ENCODE measurements at places on chromosomes 16 and 17.

- peak; percentile 70 for DNase-seq
Observed at GRCh38 chr17:80991645-80992076, at the start of gene CHMP6. Gene CHMP6, plus strand, starts transcription at chr17:80991841. Its CDS starts 78 bp downstream, at chr17:80991919.

- DNase-seq: no peak
Observed at GRCh38 chr17:40986920-40987319, 2.8 kb upstream of the KRT40 start.

- no peak for DNase-seq
Observed at GRCh38 chr16:66289051-66289680, 77.3 kb upstream of the CDH5 start.

GRCh38 chr17:39750131-39751015 lies 12.6 kb downstream of the GRB7 start:
- no peak for DNase-seq

GRCh38 chr17:78126895-78127238 lies 1.7 kb downstream of the TMC6 start:
- DNase-seq: no peak

GRCh38 chr16:12575288-12575687 lies 228.4 kb downstream of the CPPED1 start:
- DNase-seq: no peak

- DNase-seq: peak; percentile 4
Observed at GRCh38 chr16:47461598-47462266, 601 bp downstream of the PHKB start.

DNA sequence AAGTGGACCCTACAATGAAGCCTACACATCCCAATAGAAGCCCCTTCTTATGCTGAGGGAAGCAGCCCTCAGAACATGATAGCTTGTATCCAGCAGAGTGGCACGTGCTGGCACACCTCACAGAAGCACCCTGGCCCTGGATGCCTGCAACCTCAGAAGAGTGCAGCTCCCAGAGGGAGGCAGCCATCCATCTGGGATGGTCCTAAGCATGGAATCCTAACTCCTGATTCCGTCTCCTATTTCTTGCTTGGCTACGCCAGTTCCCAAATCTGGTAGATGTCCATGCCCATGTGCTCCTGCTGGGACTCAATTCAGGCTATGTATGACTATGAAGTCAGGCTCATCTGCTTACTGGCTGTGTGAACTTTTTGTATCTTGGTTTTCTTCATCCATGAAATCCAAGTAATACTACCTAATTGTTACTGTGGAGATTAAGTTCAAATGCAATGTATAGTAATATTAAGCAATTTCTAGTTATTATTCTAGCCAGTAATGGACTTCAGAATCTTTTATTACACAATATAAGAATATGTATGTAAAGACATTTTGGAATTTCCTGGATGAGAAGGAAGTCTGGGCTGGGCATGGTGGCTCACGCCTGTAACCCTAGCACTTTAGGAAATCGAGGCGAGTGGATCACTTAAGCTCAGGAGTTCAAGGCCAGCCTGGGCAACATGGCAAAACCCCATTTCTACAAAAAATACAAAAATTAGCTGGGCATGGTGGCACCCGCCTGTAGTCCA lies 32.4 kb downstream of the SIAH1 start:
- DNase-seq: no peak

- DNase-seq: no peak
Observed at GRCh38 chr16:74844041-74844980, 69.7 kb upstream of the FA2H start.

DNA sequence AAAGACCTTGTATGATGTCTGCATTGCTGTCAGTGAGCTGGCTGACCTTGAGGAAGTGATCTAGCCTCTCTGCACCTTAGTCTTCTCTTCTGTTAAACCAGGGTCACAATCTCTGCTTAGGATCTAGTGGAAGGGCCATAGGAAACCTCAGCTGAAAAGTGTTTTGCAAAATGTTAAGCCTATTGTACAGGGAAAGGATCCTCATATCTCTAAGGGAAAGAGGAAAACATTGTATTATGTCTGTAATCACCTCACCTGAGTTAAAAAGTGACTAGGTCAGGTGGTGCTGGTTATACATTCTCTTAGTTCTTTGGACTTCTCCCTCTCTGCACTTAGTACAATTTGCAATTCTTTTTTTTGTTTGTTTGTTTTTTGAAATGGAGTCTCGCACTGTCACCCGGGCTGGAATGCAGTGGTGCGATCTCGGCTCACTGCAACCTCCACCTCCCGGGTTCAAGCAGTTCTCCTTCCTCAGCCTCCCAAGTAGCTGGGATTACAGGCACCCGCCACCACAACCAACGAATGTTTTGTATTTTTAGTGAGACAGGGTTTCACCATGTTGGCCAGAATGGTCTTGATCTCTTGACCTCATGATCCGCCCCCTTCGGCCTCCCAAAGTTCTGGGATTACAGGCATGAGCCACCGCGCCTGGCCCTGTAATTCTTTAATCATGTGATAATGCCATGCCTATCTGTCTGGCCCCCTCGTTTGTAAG lies 2.0 kb upstream of the SEPHS2 start:
- no peak for DNase-seq

- DNase-seq: no peak
Observed at GRCh38 chr16:56478281-56479049, 27.1 kb downstream of the OGFOD1 start.

DNA sequence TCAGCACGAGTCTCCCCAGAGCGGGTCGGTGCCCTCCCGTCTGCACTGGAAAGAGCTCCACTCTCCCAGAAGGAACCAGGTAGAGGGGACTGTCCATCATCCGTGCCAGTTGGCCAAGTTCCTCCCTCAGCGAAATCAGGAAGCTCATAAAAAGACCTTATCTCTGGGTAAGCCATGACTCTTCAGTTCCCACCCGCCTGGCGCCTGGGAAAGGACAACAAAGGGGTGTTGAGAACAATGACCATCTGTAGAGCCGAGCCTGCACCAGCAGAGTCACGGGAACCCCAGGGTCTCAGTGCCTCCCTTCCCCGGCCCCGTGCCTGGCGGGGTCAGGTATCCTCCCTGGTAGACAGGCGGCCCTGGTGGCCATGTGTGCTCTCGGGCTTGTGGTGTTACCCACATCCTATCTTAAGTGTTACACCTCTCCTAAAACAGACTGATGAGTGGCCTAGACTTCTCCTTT lies 190.7 kb downstream of the AXIN2 start:
- DNase-seq: no peak

DNA sequence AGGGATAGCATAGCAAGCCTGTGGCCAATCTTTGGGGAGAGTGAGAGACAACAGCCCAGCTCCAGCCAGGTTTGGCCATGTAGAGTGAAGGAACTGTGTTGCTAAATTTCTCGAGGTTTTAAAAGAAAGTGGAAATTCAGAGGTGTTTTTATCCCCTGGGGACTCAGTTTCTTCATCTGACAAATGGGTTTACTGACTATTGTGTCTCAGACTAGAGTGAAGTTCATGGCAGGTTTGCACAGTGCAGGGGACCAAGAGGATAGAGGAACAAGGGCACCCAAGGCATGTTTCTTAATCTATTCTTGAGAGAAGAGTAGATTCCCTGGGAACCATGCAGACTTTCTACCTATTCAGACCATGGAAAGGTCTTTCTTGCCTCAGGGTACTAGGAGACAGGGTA lies 555.8 kb upstream of the C16orf82 start:
- no peak for DNase-seq

- DNase-seq: no peak
Observed at GRCh38 chr17:74843352-74843627, 16.4 kb downstream of the GRIN2C start.

DNA sequence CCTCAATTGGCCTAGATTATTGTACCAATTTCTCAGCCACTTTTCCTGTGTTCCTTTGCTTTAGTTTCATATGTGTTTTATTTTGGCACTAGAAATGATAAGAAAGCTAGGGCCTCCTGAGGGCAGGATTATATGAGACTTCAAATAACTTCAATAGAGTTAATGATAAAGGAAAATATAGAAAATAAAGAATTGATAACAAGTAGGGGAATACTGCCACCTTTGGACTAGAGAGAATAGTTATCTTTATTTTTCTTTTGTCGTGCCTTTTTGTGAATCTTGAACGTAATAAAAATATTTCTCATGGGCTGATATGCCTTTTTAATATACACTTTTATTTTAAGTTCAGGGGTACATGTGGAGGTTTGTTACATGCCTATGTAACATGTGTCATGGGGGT lies 29.3 kb upstream of the RBL2 start:
- no peak for DNase-seq

DNA sequence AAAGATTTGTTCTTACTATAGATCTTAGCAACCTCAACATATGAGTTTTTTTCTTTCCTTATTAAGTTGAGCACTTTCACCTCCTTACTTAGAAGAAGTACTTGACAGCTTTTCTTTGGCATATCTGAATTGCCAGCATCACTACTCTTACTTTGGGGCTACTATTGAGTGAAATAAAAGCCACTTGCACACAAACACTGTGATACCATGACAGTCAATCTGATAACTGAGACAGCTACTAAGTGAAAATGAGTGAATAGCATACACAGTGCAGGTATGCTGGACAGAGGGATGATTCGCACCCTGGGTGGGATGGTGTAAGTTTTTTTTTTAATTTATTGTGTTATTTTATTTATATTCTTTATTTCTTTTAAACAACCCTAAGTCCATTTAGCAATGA lies 13.5 kb upstream of the TENT4B start:
- no peak for DNase-seq

DNA sequence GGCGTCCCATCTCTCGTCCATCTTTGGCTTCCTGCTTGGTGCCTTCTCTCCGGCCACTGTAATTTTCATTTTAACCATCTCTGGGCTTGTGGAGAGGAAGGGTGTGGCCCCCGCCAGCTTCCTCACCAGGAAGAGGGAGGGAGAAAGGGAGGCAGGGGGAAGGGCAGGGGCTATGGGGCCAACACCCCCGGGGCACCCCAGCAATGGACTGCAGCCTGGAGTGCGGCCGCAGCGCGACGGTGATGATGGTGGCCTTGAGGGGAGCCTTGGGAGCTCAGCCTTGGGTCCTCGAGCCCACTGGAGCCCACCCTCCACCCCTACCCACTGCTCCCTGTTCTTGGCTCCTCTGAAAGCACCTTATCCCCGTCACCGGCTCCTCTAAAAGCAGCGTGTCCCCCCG lies 9.5 kb downstream of the METRNL start:
- no peak for DNase-seq

DNA sequence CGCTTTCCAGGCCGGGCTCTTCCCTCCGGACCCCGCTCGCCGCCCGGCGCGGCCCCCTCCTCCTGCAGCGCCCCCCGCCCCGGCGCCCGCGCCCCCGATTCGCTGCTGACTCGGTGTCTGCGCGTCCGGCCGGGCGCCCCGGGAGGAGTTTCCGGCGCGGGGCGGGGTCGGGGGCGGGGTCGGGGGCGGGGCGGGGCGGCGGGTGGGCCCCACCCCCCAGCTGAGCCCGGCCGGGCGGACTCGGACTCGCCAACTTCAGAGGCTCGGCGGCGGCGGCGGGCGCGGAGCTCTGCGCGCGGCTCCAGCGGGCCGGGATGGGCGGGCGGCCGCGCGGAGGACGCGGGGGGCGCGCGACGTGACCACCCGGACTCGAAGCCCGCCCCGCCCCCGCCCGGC lies at the start of gene METRNL:
METRNL (plus strand) TSS at position 258 of the 396 bp plus-strand sequence. CDS start 207 bp downstream, outside the sequence.
- peak; percentile 72 for DNase-seq

GRCh38 chr16:55698946-55699345 lies 43.2 kb downstream of the SLC6A2 start:
- DNase-seq: no peak

- DNase-seq: no peak
Observed at GRCh38 chr17:65679165-65679845, 117.9 kb upstream of the AXIN2 start.

GRCh38 chr17:79141578-79142355 lies 67.1 kb downstream of the ENGASE start:
- no peak for DNase-seq

- no peak for DNase-seq
Observed at GRCh38 chr17:21272881-21273792, 11.4 kb upstream of the MAP2K3 start.

DNA sequence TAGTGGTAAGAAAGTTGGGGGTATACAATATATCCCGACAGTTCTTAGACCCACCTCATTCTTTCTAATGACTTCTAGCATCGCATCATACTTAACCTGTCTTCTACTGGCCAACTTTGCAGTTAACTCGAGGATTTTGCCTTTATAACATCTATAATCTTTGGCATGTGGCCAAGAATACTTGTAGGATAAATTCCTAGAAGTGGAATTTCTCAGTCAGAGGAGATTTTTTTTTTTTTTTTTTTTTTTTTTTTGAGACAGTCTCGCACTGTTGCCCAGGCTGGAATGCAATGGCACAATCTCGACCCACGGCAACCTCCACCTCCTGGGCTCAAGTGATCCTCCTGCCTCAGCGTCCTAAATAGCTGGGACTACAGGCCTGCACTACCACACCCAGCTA lies 253.5 kb downstream of the MRTFB start:
- no peak for DNase-seq

- no peak for DNase-seq
Observed at GRCh38 chr17:49670641-49671040, 7.3 kb downstream of the SPOP start.

DNA sequence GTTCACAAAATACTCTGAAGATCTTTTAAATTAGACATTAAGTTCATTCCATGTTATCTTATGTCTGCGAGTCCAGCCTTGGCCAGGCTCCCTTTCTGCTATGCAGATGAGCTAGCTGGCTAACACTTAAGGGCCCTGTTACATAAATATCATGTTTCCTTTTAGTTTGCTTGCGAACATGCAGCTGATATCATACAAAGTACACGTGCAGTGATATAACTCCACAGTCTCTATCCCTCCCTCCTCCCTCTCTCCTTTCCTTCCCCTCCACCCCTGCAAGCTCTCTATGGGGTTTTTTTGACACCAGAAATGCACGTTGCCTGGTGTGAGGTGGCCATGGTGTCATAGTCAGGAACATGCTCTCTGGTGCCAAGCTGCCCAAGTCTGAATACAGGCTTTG lies 46.1 kb downstream of the ARHGAP17 start:
- DNase-seq: no peak

DNA sequence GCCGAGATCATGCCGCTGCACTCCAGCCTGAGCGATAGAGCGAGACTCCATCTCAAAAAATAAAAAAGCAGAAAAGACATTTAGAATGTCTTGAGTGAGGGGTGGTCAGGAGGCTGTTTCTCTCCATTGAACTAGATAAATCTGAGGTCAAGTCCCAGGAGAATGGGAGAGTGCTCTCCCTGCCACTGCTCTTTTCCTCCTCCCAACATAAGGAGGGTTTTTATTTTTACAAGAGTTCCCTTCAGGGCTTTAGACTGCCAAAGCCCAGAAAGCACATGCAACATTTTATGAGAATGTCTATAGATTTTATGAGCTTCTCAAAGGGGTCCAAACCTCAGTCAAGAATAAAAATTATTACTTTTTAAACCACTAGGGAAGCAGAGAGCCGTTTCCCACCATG lies 1.6 kb downstream of the RND2 start:
- DNase-seq: no peak

GRCh38 chr16:79041206-79041605 lies 559.3 kb downstream of the MAF start:
- DNase-seq: no peak
